ENCODE measurements at places on chromosomes 5 and 9. TPM values are rescaled to one million over a fixed set of nuclear protein-coding genes. Genes with fewer than 3 reads are reported as not detected.

- no peak for DNase-seq
Measured at GRCh38 chr5:15694696-15695214, 194.8 kb downstream of the FBXL7 start.

Gene ANAPC2
- 25.2 TPM for total RNA-seq

Gene TNC
- 87.1 TPM for total RNA-seq

Gene LCN10
- total RNA-seq: 9.4 TPM

GRCh38 chr9:108486831-108487230 is 369.0 kb downstream of the ACTL7B start:
- no peak for DNase-seq

GRCh38 chr5:111211341-111211740 is 12.8 kb upstream of the CAMK4 start:
- DNase-seq: no peak

Gene PCA3
- total RNA-seq: not detected

- DNase-seq: peak; percentile 94
Measured at GRCh38 chr5:157511651-157512644, 51.9 kb downstream of the NIPAL4 start.

DNA sequence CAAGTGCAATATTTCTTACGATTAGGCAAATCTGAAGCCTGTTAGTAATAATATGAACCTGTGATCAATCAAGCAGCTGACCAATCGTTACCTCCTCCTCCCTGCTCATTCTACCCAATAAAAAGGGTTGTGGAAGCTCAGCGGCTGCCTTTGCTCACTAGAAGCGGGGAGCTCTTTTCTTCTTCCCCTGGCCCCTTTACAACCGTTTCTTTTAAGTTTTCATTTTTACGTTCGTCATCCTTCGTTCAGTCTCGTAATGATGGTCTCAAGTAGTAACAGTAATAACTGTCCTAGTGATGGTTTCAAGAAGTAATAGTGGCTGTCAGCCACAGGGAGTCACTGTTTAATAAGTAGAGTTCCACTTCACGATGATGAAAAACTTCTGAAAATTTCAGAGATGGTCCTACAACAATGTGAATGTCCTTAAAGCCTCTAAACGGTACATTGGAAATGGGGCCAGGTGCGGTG is 6.2 kb downstream of the UGT3A2 start:
- no peak for DNase-seq

DNA sequence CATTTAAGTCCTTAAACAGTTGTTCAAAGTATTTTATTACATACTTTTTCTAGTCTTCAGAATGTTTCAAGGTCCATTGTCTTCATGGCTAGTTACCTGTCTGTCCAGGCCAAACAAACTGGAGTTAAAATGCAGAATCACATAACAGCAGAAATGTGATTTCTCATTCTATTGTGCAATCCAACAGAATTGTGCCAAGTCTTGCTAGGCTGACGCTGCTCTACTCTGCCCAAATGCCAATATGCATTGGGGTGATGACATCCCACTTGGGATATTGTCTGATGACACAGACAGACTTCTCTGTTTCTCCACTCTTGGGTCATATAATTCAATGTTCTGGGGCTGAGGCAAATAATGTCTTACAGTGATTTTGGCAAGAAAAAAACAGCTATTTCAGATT is 5.2 kb upstream of the SLC22A5 start:
- no peak for DNase-seq

Gene SLC22A4
- 0.14 TPM for total RNA-seq

Gene PFN3
- total RNA-seq: not detected

Gene CCDC192
- total RNA-seq: not detected

Gene GDF9
- not detected for total RNA-seq

DNA sequence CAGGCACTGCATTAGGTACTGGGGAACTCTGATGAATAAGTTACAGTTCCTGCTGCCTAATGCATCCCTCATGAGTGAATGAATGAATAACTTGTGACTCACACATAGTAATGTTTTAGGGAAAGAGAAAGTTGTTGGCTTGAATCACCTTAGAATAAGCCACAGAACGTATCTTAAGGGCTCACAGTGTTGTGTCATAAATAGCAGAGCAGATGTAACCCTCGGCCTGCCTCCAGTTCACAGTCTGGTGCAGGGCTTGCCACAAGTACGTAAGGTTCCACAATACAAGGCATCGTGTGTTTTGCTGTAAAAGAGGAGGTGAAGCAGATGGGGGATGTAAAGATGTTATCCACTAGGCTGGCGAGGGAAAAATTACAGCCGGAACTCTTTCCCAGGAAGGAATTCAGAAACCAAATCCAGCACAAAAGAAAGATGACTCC is 218.7 kb downstream of the TRPM3 start:
- DNase-seq: no peak

- DNase-seq: no peak
Measured at GRCh38 chr9:113556877-113557593, 93.5 kb downstream of the RGS3 start.

Gene CDX1
- total RNA-seq: not detected

DNA sequence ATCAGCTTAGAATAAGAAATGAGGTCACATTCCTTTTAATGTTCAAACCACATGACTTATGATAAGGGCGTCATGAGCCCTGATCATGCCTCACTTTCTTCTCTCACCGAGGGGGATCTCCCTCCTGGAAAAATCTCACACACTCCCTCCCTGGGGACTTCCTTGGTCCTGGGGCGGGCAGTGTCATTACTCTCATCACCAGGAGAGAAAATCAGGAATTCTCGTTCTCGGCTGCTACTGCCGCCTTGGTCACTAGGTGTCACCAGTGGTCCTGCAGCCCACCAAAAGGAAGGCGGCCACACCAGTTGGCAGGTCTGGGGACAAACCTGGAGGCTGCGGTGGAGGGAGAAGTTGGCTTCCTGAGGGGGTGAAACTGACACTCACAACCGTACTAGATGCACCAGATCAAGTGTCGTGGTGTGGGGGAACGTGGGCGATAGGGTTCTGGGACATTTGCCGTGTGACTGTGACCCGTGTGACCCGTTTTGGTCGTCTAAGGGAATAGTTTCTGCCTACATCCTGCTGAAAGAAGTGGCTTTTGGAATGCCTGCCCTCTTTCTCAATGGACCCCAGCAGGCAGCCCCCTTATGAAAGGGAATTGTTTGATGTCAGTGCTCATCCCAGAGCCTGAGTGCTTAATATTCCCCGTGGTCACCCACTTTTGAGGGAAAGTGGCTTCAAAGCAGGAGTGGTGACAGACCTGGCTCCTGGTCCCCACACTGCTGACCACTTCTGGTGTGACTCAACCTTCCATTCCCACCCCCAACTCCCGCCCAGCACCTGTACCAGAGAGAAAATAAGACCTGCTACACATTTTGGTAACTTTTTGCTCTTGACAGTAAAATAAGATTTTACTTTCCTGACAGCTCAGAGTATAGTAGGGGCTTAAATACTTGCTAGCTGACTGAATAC is 63.2 kb downstream of the ACER2 start:
- no peak for DNase-seq

Gene OR1K1
- total RNA-seq: not detected

DNA sequence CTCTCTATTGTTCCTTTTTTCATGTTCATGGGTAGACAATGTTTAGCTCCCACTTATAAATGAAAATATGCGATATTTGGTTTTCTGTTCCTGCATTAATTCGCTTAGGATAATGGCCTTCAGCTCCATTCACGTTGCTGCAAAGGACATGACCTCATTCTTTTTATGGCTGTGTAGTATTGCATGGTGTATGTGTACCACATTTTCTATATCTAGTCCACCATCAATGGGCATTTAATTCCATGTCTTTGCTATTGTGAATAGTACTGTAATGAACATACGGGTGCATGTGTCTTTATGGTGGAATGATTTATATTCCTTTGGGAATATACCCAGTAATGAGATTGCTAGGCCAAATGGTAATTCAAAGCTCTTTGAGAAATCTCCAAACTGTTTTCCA is 392.0 kb downstream of the EFNA5 start:
- no peak for DNase-seq

GRCh38 chr9:136137321-136138265 is 18.9 kb upstream of the TMEM250 start:
- DNase-seq: no peak

DNA sequence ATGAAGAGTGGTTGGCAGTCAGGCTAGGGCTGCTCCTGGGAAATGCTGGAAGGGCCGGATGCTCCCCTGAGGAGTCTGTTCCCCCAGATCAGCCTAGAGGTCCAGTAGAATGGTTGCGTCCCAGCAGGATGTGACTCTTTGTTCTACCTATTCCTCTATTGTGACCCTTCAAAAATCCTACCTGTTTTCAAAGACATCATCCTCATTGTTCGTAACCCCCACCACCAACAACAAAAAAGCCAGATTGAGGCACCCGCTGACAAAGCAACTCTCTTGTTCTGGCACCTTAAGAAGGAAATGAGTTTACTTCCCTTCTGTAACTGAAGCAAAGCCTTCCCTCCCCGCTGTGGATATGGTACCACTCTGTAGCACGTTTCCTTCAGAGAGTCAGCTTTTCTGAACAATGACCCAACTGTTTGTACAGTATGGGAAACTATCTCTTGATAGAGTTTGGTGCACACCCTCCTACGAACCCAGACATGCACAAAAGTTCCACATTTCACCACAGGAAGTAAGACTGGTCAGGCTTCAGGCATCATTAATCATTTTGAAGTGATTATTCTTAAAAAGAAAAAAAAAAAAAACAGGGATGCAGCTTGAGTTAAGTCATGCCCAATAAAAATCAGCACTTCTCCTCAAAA is 207.2 kb downstream of the ENC1 start:
- no peak for DNase-seq

DNA sequence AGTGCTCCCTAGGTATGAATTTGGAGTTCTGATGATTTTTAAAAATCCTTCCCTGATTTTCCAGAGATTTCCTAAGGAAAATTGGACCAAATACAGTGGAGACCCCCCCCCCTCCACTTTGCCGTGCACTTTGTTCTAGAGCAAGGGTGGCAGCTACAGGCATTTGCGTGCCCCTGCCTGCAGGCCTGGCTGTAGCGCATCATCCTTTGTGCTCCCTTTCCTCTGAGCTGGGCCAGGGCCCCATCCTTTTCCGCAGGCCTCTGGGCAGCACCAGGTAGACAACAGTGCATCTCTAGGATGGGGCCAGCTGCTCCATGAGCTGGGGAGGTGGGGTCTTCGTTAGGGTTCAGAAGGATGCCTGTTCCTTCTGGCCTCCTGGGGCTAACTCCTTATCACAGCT is 39.6 kb downstream of the TRIO start:
- DNase-seq: no peak

Gene PCDHGA1
- 0.41 TPM for total RNA-seq

DNA sequence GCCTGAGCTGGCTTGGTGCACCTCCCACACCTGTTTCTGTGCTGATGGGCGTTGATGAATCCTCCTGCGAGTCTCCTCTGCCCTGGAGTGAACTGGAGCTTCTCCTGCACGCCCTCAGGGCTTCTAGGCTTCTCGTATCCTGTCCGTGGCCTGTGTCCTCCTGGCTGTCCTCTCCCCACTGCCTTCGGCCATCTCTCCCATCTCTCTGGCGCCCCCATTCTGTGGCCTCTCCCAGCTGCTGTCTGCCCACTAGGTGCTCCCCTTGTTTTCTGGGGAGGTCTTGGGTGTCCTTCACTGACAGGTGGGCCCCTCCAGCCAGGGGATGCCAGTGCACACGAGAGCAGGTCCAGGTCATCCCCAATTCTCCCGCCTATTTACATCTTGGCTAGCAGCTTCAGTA is 28.8 kb downstream of the AHRR start:
- no peak for DNase-seq

Gene IL5
- not detected for total RNA-seq

DNA sequence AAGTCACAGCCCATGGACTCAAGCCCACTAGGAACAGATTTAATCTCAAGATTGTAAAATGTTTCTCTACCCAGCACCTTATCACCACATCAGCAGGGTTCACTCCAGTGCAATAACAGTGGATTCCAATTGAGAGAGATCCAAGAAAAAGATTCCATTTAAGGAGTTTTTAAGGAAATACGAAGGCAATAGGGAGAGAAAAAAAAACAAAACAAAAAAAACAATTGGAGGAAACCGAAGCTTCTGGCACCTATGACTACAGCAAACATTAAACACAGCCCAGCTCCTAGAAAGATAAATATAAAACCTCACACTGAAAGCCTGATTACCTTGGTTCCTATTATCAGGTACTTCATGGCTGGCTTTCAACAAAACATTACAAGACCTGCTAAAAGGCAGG is 192.7 kb downstream of the DAB2IP start:
- no peak for DNase-seq

DNA sequence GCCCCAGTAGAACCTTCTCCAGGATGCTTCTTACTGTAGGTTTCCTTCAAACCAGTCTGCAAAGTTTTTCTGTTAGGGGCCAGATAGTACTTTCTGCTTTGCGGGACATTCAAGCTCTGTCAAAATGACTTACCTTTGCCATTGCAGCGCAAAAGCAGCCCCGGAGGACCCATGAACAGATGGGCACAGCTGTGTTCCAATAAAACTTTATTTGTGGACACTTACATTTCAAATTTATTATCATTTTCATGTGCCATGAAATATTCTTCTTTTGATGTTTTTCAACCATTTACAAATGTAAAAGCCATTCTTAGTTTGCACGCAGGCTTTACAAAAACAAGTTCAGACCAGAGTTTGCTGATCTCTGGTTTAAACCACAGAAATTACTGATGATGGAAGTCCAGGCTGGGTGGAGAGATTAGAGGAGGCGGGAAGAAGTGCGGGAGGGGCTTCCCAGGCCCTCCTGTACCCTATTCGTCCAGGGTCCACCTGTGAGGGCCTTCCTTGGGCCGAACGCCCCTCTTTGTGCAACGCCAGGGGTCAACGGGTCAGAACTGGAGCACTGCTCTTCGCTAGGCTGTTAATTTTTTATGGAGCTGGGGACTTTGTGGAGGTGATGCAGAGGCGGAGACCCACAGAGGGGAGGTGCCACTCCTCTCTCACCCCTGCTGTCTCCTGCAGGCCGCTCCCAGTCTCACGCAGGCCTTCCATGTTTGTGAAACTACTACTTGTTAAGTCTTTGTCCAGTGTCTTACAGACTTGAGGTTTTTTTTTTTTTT is 7.6 kb upstream of the ASS1 start:
- no peak for DNase-seq

- no peak for DNase-seq
Measured at GRCh38 chr5:159667286-159667685, 249.0 kb upstream of the ADRA1B start.

Data from thoracic aorta (tissue), 2 donors.